GM06990 (cell line): ENCODE measurements at places on chromosomes 3 and 15.

DNA sequence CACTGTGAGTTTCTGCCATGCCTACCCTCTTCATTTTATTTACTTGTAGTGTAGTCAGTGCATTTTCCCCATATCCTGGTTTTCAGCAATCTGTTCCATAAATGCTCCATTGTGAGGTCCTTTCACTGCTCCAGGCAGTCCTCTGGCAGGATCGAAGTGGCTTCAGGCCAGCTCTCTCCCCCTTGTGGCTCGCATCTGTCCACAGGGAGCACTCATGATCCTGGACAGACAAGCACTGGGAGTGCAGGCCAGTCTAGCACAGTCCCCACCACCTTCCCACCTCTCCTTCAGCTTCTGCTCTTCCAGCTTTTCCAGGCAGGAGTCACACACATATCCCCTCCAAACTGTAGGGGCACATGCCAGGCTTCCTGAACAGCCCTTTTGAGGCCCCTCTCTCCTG is 173.6 kb downstream of the PPM1L start:
- no peak for DNase-seq

DNA sequence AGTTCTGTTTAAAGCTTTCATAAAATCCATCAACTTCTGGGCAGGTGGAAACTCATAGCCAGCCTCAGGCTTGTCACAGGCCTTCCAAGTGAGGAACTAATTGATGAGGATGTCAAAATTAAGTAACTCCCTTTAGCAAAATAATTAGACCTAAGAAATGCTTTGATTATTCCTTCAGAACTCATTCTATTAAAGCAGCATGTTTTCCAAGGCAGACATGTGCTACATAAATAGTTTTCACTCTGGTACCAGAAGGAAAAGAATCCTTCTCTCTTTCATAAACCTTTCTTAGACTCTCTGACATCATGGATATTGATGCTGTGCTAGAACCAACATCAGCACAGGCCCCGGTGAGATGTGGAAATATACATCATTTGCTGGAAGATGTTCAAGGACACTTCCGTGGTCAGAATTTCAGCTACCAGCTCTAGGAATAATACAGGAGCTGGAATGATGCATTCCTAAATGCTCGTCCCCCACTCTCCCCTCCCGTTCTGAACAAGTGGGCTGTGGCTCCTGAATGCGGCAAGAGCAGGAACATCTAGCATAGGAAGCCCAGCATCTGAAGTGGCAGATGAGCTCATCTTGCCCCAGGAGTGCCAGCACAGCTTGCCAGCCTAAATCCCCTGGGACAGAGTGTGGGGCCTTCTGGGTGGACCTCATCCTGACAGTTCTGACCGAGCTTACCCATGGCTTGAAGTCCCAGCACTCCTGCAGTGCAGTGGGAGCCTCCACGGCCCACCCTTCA is 82.4 kb downstream of the WWTR1 start:
- DNase-seq = no peak

DNA sequence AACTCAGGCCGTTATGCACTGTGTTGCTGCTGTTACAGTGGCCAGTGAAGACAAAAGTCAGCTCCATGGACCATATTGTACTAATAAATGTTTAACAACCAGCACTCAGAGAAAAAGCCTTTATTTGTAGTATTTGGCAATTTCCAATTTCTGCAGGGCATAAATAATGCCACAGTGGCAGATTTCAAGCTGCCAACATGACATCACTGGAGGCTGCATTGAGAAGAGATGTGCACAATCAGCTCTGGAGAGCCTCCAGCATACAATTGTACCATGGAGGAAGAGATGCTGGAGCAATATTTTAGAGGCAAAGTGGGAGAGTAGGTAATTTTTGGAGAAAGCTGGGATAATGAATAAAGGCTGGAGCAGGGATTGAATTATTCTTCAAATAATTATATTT is 9.7 kb upstream of the ALCAM start:
- no peak for DNase-seq

DNA sequence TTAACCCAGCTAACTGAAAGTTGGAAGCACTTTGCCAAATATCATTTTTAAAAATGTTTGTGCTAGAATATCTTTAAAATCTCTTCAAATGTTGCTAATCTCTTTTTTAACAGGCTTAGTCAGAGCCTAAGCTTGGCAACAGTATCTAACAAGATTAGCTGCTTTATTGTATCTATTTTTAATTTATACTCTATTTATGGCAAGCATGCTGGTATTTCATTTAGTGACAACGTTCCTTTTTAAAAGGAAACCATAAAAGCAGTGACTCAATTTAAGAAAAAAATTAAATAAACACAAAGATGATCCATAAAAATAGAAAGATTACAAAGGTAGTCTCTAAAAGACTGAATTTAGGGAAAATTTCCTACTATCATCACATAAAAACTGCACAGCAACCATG is 40.5 kb downstream of the SLC12A6 start:
- no peak for DNase-seq

DNA sequence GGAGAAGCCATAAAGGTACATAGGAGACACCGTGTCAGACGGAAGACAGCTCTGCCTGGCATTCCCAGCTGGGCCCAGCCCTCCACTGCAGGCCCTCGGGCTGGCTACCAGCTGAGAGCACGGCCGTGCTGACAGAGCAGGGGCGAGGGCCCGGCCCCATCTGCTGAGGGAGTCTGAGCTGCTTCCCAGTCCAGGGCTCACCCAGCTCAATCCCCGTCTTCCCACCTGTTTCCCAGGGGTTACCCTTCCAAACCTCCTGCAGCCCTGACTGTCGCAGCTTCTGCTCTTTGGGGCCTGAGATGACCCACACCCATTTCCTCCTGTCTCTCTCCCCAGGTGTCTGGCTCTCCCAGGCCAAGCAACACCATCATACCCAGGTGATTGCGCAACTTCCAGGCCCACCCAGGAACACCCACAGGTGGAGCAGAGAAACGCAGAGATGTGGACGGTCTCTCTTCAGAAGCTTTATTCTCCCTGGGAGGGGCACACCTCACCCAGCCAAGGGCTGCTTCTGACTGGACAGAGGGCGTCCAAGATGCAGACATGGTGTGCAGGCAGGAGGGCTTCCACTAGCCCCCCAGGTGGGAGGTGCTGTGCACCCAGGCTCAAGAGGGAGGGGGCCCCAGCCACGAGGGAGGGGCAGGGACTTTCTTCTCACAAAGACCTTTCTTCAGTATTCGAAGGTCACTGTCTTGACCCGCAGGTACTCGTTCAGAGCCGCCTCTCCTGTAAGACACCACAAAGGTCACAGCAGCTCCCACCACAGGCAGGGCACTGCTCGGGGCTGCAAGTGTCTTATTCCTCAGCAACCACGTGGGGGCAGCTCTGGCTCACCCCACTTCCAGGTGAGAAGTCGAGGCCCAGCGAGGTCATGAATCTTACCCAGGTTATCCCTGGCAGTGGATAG is 19.4 kb upstream of the SLC41A3 start:
- no peak for DNase-seq

DNA sequence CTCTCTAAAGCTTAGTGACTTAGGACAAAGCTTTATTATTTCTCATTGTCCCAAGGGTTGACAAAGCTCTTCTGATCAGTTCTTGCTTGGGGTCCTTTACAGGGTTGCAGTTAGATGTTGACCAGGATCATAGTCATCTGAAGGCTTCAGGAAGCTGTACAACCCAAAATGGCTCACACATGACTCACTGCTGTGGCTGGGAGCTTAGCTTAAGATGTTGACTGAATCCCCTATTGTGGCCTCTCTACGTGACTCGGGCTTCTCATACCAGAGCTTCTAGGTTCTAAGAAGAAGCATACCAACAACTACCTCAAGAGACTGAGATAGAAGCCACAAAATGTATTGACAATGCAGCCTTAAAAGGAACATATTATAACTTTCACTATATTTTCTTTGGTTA is 569.6 kb upstream of the ROBO2 start:
- DNase-seq = no peak

- no peak for DNase-seq
Observed at GRCh38 chr15:55912982-55913381, 80.4 kb downstream of the NEDD4 start.

- DNase-seq = no peak
Observed at GRCh38 chr3:140552898-140553297, 125.0 kb upstream of the TRIM42 start.

GRCh38 chr15:88255484-88256278 is 858 bp downstream of the NTRK3 start:
- no peak for DNase-seq

- no peak for DNase-seq
Observed at GRCh38 chr15:67350042-67350441, 95.5 kb downstream of the IQCH start.
